ENCODE measurements at places on chromosomes 16 and 17. TPM values are rescaled to one million over a fixed set of nuclear protein-coding genes. Genes with fewer than 3 reads are reported as not detected.

GRCh38 chr17:51997723-51998122 lies 160.8 kb downstream of the CA10 start:
- no peak for DNase-seq

SLC12A3 gene
- not detected for total RNA-seq

DNA sequence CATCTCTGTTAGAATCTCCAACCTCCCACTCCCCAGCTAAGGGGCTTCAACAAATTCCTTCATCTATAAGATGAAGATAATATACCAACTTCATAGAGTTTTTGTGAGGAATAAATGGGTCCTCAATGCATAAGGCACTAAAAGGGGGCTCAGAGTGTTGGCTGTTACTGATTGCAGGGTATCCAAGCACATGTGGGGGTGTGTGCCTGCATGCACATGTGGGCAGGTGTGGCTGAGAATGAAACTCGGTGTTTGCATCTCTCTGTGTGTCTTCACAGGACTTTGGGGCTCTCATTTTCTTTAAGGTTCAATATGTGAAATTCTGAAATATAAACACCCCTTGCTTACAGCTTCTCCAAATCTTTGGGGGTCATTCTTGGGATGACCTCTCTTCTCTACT lies 4.1 kb upstream of the PPP1R9B start:
- no peak for DNase-seq

- peak; percentile 35 for DNase-seq
These were observed 113.2 kb downstream of the PRKCB start for GRCh38 chr16:23948949-23949411.

FOXJ1 gene
- total RNA-seq, result not detected

GRCh38 chr17:81260171-81260570 lies 21.1 kb downstream of the NDUFAF8 start:
- DNase-seq, result no peak

DNA sequence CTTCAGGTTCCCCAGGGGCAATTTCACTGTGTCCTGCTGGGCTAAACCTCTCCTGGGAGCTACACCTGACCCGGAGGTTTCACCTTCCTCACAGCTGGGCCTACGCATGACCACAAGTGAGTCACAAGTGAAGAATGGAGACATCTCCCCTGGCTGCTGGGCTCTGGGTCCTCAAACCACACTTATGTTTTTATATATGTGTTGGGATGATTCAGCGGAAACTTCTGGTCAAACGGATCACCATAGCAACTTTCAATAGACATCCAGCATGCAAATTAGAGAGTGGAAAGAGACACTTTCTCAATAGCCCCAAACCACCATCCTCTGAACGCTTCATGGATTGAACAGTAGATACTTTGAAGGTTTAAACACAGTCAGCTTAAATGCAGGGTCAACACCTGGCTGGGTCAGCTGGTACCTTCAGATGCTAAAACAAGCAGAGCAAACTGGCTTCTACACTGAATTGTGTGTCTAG lies 28.0 kb upstream of the MAF start:
- peak; percentile 77 for DNase-seq

GRCh38 chr16:65495106-65495505 lies 373.2 kb upstream of the CDH11 start:
- no peak for DNase-seq

C1QTNF8 gene
- total RNA-seq, result not detected

DNA sequence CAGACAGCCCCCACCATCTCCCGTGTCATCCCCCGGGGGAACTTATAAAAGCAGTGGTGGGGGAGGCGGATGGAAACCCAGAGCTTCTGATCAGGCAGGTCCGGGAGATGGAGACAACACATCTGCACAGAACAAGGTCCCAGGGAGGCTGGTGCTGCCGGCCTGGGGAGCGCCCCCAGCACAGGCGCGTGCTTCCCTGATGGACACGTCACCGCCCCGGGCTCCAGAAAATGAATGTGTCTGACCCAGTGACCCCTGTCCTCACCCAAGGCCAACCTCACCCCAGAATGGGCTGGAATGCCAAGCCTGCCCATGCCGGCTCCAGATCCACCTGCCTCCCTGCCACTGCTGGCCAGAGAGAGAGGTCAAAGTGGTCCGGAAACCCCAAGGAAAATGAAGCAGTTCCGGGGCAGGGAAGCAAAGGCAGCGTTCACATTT lies 12.5 kb downstream of the SLC7A5 start:
- DNase-seq, result no peak

DNA sequence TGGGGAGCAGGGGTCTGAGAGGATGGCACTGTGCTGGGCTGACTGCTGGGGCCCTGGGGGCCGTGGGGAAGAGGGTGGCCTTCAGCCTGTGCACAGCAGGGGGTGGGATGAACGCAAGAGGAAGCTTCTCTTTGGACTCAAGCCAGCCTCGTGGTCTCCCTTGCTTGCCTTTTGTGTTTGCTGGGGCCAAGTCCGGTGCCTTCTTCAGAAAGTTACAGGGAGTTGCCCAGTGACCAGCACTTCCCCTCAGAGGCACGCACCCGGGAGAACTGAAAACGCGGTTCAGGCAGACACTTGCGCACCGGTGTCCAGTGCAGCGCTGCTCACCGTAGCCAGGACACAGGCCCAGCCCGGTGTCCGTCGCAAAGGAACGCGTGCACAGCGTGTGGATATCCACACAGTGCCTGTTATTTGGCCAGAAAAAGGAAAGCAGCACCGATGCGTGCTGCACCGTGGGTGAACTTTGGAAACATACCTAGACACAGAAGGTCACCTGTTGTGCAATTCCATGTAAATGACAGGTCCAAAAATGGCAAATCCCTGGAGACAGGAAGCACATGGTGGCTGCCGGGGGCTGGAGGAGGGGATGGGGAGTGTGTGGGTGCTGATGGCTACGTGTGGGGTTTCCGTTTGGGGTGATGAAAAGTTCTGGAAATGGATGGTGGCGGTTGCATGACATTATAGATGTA lies 29.4 kb upstream of the NUDT16L1 start:
- DNase-seq, result no peak

GRCh38 chr16:46895399-46896313 lies 11.5 kb downstream of the GPT2 start:
- no peak for DNase-seq

DNA sequence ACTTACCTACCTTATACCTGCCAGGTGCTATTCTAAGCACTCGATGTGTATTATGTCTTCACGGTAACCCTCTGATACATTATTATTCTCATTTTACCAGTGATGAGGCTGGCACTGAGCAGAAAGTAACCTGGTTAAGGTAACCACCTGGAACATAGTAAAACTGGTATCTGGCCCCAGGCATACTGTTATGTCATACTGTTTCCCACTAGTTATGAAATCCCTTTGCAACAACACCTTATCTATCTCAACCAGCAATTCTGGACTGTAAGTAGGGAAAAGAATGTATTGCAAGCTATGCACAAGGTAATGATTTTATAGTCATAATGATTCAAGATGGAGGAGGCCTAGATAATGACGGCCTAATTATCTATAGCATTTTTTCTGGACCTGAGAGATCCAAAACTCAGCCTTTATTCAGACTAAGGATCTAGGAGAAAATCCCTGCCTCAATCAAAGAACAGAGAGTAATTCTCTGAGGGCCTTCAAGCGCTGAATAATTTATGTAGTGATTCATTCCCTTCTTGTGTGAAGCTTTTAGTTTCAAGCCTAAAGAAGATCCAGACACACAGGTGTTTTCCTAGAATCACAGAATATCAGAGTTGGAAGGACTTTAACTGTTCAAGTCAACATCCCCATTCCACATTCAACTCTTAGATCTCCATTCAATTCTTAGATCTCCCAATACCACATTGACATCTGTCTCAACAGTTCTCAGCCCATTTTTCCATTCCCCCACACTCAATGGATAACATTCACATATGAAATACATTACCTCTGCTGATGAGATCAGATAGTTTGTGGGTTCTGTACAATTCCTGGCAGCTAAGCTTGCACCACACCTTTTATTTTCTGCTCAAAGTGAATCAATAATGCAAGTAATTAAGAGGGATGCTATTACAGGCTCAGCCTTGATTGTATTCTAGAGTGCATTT lies 14.9 kb upstream of the MMD start:
- DNase-seq, result no peak

GRCh38 chr17:1800240-1800639 lies 29.5 kb downstream of the SMYD4 start:
- no peak for DNase-seq

GRCh38 chr17:50917418-50917743 lies 51.2 kb upstream of the TOB1 start:
- no peak for DNase-seq

RNF227 gene
- total RNA-seq, result 6.2 TPM

HSD11B2 gene
- 3.6 TPM for total RNA-seq

DNA sequence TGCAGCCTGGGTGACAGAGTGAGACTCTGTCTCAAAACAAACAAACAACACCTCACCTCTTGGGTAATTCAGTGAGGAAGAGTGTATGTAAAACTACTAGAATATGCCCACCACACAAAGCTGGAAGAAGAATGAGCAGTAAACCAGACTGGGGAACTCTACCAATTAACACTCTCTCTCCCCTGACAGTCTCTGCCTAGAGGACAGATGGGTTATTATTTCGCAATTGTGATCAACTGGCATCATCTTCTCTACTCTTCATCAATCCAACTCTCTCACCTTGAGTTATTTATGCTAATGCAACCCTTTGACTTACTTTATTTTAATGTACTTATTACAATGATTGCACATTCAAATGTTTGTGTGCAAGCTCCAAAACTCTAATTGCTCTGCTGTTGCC lies 205.6 kb downstream of the XYLT1 start:
- no peak for DNase-seq

VWA3A gene
- 0.10 TPM for total RNA-seq

GRCh38 chr17:44345454-44346026 lies 438 bp downstream of the GRN start:
- no peak for DNase-seq

GRCh38 chr17:57995076-57995956 lies 7.3 kb upstream of the VEZF1 start:
- DNase-seq, result peak; percentile 22

- DNase-seq, result no peak
These were observed 1.1 kb upstream of the HOXB7 start for GRCh38 chr17:48611681-48612455.

- no peak for DNase-seq
These were observed 65.9 kb upstream of the AMZ2 start for GRCh38 chr17:68182011-68182306.

DNA sequence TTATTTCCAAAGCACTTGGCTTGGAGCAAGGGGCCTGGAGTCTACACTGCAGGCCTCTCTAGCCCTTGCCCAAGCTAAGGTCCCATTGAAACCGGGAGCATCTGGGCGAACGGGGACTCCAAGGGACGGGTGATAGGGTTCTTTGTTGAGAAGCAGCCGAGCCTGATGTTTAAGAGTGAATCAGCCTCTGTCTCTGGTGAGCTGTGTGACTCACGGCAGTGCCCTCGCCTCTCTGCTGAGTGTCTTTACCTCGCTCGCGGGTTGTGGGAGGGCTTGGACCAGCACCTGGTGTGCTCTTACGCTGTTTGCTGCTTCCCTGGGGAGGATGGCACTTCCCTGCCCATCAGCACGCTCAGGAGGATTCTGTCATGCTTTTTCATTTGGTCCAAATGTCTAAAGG lies 1.3 kb downstream of the HGS start:
- no peak for DNase-seq

RTN4RL1 gene
- 1.0 TPM for total RNA-seq

TMEM238L gene
- not detected for total RNA-seq

ACAP1 gene
- total RNA-seq, result 260 TPM

CD300E gene
- total RNA-seq, result not detected

DNA sequence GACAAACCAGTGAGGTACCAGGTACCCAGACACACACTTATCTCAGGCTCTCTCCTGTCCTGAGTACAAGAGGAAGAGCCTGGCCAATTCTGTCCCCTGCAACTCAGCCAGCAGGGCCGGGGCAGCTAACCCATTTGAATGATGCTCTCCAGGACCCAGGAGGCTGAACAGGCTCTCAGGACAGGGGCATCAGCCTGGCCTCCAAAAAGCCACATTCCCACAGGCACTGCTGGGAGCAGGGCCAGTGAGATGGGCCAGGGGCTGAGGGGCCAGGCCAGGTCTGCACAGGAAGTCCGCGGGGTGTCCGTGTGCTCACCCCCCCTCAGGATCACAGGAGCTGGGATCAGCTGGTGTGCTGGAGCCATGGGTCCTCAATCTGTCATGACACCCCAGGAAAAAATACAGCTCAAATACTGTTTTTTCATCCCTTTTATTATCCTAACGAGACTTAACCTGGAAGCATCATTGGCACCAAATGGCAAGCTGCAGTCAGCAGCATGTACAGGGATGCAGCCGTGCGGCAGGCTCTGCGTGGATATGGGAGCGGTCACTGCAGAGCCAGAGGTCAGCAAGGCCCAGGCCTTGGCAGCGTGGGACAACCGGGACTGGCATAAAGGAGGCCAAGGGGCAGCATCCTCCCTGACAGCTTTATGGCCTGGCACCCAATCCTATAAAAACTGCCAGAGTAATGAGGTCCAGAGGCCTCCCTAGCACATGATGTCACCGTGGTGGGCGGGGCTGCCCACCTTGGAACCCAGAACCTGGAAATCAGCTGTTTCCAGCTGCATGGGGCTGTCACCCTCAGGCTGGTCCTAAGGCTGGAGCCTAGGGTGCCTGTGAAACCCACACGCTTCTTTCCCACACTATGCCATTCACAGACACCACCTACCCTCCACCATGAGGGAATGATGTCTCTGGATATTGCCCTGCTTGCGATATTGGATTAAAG lies 276.7 kb downstream of the C16orf95 start:
- DNase-seq, result no peak

DNA sequence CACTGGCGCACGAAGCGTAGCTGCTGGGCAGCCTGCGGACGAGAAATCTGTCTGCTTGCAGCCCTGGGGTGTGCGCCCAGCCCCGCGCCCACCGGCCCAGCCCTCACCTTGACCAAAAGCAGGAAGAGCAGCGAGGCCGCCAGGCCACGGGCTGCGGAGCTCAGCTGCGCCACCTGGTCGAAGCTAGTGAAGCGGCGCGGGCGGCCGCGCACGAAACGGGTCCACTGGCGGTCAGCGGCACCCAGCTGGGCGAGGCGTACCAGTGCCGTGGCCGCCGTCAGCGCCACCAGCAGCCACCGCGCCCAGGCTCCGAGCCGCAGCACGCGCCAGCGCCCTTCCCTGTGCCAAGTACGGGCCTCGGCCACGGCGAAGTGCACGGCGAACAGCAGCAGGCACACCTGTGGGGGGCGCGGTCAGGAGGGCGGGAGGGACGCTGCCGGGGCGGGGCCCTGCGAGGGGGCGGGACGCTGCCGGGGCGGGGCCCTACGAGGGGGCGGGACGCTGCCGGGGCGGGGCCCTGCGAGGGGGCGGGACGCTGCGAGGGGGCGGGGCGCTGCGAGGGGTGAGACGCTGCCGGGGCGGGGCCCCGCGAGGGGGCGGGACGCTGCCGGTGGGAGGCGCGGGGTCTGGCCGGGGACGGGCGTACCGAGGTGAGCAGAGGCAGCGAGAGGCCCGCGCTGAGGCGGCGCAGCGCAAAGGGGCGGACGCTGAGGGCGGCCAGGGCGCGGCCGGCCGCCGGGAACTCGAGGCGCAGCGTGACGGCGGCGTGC lies 43.2 kb downstream of the TSC2 start:
- DNase-seq, result no peak

DNA sequence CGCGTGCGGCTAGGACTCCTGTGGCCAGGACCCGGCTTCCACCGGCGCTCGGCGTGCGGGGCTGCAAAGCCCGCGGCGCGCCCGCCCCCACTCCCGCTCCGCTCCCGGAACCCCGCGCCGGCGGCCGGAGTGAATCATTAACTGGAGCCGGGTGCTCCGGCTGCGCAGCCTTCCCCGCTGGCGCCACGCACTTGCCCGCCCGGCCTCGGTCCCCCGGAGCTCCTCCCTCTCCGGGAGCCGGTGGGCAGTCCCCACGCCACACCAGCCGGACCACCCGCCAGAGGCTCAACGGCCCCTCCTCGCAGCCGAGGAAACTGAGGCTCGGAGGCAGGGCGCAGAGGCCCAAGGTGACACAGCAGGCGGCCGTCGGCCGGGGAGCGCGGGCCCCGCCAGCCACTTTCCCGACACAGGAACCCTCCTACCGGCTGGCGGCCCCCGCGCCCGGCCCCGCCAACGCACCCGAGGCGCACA lies 580 bp downstream of the BCAR1 start:
- DNase-seq, result no peak
